ENCODE measurements at places on chromosomes 3 and 15.
A peak's percentile ranks its signal among the peaks of the same experiment; 100 is the strongest.

GRCh38 chr15:58761010-58761388 is 10.1 kb upstream of the MINDY2 start:
- DNase-seq = no peak

DNA sequence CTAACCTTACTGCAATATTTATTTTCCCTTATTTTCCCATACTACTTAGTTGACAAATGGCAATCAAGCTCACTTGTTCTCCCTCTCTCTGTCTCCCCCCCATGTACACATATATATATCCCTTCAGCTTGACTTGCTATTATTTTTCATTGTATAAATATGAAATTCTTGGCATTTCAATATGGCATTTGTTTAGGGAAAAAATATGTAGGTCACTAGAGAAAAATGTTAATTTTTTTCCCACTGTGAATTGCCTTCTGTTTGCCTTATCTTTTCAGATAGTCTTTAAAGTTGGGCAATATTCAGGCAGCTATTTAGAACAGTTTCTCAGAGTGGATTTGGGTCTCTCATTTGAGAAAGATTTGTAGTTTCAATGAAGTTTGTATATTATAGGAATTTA is 62.8 kb upstream of the UTS2B start:
- DNase-seq = no peak

DNA sequence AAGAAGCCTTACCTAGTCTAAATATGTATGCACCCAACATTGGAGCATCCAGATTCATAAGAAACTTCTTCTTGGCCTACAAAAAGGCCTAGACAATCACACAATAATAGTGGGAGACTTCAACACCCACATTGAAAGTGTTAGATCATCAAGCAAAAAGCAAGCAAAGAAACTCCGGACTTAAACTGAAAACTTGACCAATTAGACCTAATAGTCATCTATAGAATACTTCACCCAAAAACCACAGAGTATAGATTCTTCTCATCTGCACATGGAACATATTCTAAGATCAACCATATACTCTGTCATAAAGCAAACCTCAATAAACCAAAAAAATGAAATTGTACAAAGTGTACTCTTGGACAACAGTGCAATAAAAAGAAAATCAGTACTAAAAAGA is 22.3 kb upstream of the OR5K4 start:
- DNase-seq = no peak

- DNase-seq = no peak
Observed at GRCh38 chr15:34019369-34019990, 19.5 kb downstream of the AVEN start.

- DNase-seq = no peak
Observed at GRCh38 chr3:54713455-54713854, 214.4 kb downstream of the LRTM1 start.

- DNase-seq = no peak
Observed at GRCh38 chr3:155889952-155890351, 19.5 kb downstream of the GMPS start.

DNA sequence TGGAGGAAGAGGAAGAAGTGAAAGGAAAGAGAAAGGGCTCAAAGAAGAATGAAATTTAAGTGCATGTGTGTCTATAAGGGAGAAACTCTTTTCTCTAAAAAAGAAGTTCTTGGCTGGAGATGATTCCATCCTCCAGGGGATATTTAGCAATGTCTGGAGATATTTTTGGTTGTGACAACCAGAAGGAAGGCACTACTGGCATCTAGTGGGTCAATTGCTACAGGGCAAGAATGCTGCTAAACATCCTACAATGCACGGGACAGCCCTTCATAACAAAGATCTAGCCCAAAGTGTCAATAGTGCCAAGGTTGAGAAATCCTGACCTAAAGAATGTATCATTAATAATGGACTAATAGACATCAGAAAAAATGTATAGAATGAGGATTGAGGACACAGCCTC is 57.4 kb upstream of the ST3GAL6 start:
- no peak for DNase-seq

DNA sequence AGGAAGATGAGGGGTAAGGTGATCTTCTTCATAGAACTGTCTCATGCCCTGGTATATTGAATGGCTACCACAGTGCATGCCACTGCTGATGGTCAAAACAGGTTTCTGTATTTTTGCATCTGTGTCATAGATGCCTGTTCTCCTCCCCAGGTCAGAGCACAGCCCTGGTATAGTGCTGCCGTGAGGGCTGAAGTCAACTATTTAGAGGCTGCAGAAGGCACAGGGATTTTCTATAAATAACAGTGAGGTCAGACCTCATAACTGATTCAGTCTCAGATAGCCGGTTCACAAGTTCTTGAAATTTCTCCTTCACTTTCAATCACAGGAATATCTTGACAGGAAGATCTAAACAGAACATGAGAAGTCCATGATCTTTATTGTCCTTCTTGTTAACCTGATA is 99.2 kb upstream of the NUDT16 start:
- DNase-seq = no peak

- DNase-seq = no peak
Observed at GRCh38 chr3:58120075-58120812, 90.5 kb downstream of the DNASE1L3 start.

DNA sequence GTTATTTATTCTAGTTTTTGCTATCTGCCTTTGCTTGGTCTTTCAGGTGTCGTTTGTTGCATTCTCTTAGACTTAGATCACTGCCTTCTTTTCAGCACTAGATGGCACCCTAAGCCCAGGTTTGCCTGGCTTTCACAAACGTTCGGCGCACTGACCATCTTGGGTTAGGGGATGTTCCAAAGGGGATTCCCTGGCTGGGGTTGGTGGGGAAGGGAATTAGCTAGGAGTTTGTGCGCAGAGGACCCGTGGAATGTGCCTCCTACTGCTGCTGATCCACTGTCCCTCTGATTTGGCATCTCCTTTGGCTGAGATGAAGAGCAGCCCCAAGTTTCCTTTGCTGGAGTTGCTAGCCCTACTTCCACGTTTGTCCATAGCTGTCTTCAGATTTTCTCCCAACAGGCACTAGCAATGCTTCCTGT is 33.9 kb downstream of the PFN2 start:
- DNase-seq = peak; percentile 1

GRCh38 chr3:143821862-143822261 is 26.4 kb downstream of the SLC9A9 start:
- no peak for DNase-seq

- no peak for DNase-seq
Observed at GRCh38 chr3:167450195-167450594, 23.6 kb downstream of the SERPINI2 start.

DNA sequence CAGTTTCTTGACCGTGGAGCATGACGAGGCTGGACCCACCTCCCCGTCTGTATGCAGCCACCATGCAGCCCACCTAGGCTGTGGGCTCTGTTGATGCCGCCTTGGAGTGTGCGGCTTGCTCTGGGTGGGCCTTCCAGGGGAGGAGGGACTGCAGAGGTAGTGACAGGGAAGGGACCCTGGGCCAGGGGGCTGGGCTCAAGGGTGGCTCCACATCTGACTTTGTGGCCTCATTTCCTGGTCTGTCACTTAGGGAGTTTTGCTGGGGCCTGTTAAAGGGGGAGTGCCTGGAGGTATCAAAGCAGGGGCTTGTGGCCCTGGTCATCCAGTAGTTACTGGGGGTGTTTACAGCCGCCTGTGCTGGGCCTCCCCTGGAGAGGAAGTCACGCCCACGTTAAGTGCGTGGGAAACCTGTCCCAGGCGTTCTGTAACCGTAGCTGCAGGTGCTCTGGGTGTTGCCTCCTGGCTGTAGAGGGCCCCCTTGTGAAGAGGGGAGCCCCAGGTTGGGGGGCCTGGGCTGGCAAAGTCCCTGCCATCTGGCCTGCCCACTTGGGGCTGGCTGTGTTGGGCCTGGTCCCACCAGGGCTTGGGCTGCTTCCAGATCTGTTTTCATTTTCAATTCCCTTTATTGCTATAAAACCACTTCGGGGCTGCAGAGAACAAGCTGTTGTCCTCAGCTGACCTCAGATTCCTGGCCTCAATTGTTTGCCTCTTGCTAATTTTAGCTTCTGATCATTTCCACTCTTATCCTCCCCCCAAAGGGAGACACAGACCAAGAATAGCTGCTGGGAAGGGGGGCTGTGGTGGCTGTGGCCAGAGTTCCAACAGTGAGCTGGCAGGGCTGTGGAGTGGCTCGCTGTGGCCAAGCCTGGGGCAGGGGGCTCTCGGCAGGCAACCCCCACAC is 26.5 kb downstream of the KLF13 start:
- DNase-seq = no peak

DNA sequence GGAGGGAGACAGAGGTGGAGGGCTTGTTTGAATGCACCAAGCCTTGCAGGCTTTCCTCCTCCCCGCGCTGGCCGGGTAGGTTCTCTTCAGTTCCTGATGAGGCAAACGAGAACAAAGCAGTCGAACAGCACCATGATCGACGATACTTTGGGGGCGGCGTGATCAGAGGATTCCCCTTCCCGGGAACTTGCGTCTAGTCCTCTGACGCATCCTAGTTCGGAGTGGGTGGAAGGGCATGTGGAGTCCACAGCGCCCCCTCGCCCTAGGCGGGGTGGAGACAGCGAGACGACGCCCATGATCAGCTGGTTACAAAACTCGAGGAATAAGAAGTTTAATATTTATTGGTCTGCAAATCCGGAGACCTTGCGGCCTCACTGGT is 452 bp upstream of the SV2B start:
- DNase-seq = no peak

DNA sequence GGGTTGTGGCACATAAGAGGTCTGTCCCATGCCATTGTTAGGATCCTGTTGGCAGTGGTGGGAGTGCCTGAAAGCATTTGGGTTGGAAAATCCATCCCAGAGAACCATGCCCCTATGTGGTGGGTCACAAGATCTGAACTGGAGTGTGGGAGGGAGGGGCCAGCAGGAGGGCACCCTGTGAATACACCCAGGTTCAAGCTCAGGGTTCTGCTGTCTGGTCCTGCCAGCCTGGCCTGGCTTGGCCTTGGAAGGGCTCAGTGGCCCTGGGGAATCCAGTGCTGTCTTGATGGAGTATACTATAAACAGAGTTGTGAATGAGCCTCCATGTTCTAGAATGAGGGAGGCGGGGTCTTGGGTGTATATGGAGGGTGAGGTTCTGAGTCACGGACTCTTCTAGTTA is 11.8 kb downstream of the ANKDD1A start:
- DNase-seq = no peak

GRCh38 chr3:13006216-13006990 is 66.8 kb downstream of the IQSEC1 start:
- DNase-seq = no peak

- DNase-seq = no peak
Observed at GRCh38 chr3:59273976-59274375, 224.2 kb upstream of the CFAP20DC start.

GRCh38 chr3:134624537-134625287 is 26.1 kb downstream of the KY start:
- DNase-seq = no peak

DNA sequence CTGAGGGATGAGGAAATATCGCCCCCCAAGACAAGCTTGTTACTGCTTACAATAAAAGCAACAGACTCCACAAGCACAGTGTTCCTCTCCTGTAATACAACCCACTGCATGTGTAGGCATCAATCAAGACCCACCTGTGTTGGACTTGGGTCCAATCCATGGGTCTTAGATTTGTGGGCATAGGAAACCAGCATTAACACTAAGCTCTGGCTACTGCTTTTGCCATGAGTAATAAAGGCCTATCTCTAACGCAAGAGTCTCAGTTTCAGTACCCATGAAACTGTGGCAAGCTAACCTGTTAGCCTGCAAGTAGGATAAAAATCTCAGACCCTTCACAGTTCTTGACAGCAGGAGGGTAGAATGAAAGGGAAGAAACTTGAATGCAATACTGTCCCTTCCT is 5.2 kb upstream of the EIF1B start:
- no peak for DNase-seq

DNA sequence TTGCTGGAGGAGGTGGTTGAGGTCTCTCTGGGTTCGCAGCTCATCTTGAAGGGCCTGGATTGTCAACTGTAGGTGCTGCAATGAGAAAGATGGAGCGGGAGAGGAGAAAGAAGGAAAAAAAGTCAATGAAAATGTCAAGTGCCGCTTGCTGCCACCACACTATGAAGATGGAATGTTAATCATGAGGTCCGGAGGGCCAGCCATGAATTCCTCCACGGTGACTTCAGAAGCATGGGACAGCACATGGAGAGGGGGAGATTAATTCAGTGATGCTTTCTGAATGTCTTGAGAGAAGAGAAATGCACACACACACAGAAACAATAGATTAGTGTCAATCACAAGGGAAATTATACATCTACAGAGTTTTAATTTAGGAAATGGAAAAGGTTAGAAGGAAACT is 171.9 kb downstream of the ERC2 start:
- DNase-seq = no peak

All from activated T-helper 1 cell treated with Interleukin-2 at 50 U/mL for 16 hours (primary cell).